ENCODE measurements at places on chromosomes 12 and 14. TPM values are rescaled to one million over a fixed set of nuclear protein-coding genes. Genes with fewer than 3 reads are reported as not detected.

ALDH2 gene
- 111 TPM for total RNA-seq

TMEM253 gene
- 2.0 TPM for total RNA-seq

GLIPR1L1 gene
- not detected for total RNA-seq

OR10A7 gene
- total RNA-seq, result not detected

PTPRO gene
- 0.26 TPM for total RNA-seq

RAD9B gene
- 0.19 TPM for total RNA-seq

CMA1 gene
- total RNA-seq, result not detected

REM2 gene
- total RNA-seq, result 0.89 TPM

KRT79 gene
- 163 TPM for total RNA-seq

KRT3 gene
- total RNA-seq, result not detected

TAS2R50 gene
- total RNA-seq, result not detected

FOXG1 gene
- total RNA-seq, result not detected

FGD6 gene
- total RNA-seq, result 28.9 TPM

MGAT4C gene
- total RNA-seq, result 0.26 TPM

FOXN4 gene
- total RNA-seq, result not detected

NABP2 gene
- total RNA-seq, result 23.7 TPM

PTPRB gene
- total RNA-seq, result 2.0 TPM

GON7 gene
- 11.3 TPM for total RNA-seq

PLEKHD1 gene
- total RNA-seq, result 3.5 TPM

ARHGDIB gene
- 109 TPM for total RNA-seq

LBHD2 gene
- not detected for total RNA-seq

PCED1B gene
- total RNA-seq, result not detected

EFCAB11 gene
- 4.2 TPM for total RNA-seq

P2RX2 gene
- total RNA-seq, result not detected

CHFR gene
- 34.8 TPM for total RNA-seq

ENDOU gene
- 18.7 TPM for total RNA-seq

NAA25 gene
- 35.8 TPM for total RNA-seq

OR4K1 gene
- total RNA-seq, result not detected

UNG gene
- total RNA-seq, result 42.7 TPM

KRT85 gene
- total RNA-seq, result 119 TPM

TIGAR gene
- 3.4 TPM for total RNA-seq

B4GALNT3 gene
- 30.7 TPM for total RNA-seq

GARIN6 gene
- not detected for total RNA-seq

CACNA2D4 gene
- total RNA-seq, result 0.56 TPM

MUCL1 gene
- total RNA-seq, result 218 TPM

ISCA2 gene
- 14.7 TPM for total RNA-seq

Measured in suprapubic skin (tissue), 4 donors.